ENCODE measurements at places on chromosomes 13 and 19.

DNA sequence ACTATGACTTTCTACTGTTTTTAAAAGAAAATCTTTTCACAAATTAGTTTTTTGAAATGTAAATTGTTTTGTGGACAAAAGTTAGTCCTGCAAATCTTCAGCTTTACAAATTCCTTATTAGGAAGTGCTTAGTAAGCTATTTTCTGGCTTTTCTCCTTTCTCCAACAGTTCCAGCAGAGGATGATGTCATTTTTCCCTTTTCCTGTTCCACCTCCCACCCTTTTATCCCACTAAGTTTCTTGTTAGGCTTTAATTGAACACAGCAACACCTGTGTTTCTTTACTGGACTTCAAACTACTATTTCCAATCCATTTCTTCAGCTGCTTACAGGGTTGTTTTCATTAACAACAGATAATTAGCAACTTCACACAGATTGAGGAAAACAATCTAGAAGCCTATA, 389.2 kb downstream of the NDFIP2 start:
- DNase-seq = no peak

GRCh38 chr19:33821871-33822270, 25.2 kb downstream of the KCTD15 start:
- DNase-seq = no peak

DNA sequence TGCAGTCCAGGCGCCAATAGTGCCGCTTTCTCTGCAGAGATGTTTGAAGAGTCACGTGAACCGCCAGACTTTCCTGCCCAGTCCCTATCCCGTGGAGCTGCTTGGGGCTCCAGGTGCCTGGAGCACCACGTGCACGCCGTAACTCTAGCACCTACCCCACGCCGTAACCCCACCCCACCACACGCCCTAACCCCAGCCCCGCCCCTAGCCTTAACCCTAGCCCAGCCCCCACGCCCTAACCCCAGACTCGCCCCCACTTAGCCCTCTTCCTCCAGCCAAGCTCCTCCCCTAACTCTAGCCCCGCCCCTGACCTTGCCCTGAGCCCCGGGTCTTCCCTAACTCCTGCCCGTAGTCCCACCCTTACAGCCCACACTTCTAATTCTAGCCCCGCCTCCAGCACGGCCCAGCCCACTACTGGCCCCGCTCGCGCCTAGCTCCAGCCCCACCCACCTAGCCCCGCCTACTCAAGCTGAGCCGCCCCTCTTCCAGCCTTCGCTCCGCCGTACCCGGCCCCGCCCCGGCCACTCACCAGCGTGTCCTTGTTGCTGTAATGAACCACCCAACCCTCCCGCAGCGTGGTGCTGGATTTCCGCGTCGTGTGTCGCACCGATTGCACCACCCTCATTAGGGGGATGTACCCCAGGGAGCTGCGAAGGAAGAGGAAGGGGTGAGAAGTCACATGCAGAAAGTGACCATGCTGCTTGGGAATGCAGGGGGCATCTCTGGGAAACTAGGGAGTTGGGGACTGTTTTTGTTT, 19.5 kb downstream of the PRKD2 start:
- DNase-seq = no peak

DNA sequence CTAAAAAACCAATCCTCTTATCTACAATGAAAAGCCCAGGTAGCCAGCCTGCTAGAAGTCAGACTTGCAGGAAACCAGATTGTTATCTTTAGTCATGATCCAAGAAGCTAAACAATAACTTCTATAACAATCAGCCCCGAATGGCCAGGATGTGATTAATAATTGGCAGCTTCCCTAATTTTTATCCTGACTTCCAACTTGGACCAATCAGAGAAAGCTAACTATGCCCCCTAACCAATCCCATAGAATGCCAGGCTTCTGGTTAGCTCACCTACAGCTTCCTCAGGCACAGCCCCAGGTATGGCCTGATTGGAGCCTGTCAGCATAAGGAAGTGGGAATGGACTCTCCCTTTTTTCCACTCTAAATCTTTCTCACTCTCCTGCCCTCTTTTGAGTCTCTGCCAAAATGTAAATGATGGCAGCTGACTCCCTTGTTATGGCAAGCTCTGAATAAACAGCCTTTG, 394.9 kb downstream of the DLEU7 start:
- no peak for DNase-seq

DNA sequence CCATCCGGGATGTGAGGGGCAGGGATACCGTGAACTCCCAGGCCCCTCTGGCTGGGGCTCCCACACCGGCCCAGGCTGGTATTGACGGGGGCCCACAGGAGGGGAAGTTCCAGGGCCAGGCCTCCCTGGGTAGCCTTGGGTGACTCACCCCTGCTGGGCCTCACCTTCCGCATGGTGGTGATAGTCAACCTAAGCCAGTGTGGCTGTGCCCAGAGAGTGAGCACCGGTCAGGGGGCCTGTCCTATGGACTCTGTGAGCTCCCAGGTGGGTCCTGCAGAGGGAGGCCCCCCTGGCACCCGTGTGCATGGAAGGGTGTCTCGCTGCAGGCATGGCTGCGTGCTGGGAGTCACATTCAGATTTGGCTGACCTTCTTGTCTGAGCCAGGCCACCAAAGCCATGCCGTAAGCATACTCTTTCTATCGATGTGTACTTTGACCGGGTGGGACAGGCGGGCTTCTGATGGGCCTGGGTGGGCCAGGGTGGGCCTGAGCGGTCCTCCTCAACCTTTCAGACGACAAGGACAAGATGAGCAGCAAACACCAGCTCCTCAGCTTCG, 27.6 kb downstream of the DHX34 start:
- no peak for DNase-seq

- no peak for DNase-seq
Observed at GRCh38 chr13:35530147-35530546, 53.7 kb upstream of the MAB21L1 start.

GRCh38 chr19:14089662-14090508, 666 bp downstream of the SAMD1 start:
- peak; percentile 34 for DNase-seq

DNA sequence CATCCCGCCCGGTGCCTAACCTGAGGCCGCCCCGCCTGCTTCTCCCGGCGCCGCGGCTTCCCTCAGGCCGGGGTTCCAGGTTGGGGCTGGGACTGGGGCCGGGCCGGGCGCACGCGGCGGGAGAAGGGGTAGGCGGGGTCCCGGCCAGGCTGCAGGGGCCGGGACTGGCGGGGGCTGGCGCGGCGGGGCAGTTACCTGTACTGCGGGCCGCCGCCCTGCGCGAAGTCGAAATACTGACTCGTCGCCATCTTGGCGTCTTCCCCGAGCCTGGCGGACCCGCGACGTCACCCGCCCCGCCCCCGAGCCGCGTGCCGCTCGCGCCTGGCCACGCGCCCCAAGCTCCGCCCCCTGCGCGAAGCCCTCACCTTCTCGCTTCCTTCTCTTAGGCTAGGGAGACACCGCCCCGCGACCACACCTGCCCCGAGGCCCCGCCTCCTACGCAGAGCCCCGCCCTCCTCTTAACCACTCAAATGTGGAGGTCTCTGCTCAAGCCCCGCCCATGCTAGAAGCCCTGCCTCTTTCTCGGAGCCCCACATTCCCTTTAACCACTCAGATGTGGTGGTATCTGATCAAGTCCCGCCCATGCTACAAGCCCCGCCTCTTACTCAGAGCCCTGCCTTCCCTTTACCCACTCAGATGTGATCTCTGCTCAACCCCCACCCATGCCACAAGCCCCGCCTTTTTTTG, at the start of gene ZFR2:
ZFR2 (minus strand) TSS at position 269 of the 687 bp plus-strand sequence; CDS start at position 248, 21 bp downstream.
- no peak for DNase-seq

DNA sequence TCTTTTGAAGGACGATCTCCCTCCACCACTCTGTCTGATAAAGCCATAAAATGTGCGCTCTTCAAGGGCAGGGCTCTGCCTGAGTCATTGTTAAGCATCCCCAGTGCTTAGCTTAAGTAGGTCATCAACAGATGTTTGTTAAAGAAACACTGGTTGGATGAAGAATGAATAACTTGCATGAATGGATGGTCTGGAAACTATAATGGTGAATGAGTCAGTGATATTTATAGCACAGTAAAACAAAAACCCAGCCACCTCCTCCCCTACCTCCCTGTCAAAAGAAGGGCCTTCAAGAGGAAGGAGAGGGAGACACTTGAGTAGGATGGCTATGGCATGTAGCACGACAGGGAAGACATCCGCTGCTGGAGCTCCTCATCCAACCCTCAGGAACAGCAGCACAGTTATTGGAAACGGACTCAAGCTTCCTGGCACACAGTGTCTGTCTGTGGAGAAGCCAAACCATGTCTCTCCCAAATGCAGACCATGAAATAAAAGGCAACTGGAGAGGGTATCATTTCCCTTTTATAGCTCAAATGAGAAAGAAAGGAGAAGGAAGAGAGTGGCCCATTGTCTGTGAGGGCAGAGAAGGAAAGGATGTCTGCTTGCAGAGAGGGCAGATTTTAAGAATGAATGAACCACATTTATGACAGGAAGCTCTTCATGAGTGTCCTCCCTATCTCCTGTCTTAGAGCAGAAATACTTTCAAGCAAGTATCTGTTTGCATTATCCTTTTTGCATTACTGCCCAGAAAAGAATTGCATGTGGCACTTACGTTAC, 183.5 kb upstream of the UBL3 start:
- DNase-seq = peak; percentile 19

- no peak for DNase-seq
Observed at GRCh38 chr19:30172613-30173242, 199.5 kb upstream of the ZNF536 start.

DNA sequence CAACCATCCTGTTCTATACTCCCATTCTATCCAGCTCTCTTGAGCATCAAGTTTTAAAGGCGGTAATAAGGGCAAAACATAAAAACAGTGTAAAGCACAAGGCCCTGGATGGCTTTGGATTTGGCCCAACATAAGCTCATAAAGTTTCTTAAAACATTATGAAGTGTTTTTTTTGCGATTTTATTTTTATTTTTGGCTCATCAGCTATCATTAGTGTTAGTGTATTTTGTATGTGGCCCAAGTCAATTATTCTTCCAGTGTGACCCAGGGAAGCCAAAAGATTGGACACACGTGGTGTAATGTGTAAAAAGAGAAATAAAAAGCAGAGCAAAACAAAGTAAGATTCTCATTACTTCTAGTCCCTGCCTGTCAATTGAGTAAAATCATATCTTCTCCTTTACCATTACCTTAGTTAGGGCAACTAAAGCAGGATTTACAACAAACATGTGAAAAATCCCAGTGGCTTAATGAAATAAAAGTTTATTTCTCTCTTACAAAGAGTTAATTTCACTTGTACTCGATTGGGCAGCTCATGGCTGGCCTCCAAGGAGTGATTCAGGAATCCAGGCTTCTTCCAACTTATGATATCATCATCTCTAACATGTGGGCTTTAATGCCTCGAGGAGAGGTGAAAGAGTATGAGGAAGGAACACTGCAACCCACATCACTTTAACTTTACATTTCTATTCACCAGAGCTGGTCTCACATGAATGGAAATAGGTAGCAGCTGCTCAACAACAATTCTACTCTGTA, 725.2 kb upstream of the SLITRK1 start:
- DNase-seq = no peak

DNA sequence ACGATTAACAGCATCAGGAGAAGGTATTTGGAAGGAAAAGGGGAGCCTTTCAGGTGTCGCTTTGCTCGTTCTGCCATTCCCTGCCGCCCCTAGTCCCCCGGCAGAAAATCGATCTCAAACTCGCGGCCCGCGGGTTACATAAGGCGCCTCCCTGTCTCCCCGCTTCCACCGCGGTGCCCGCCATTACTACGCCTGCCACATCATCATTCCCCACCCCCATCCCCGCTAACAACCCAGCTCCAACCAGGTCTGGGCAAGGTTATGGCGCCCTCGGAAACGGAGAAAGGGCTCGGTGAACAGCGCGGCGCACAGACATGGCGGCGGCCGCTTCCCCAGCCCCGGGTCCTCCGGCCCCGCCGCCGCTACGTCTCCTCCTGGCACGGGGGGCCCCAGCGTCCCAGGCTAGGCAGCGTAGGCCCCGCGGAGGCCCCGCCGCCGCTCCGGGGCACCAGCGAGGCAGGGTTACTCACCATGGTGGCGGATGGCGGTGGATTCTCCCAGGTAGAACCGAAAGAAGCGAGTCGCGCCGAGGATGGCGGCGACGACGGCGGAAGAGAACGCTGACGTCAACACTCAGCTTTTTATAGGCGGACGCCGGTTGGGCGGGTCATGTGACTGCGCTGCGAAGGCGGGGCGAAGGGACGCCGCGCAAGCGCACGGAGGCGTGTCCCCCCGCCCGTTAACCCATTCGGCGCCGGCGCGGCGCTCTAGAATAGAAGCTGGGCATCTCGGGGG, at the start of gene EEF2:
EEF2 (minus strand) TSS at position 556 of the 735 bp plus-strand sequence; CDS start at position 473, 83 bp downstream.
- DNase-seq = peak; percentile 76

DNA sequence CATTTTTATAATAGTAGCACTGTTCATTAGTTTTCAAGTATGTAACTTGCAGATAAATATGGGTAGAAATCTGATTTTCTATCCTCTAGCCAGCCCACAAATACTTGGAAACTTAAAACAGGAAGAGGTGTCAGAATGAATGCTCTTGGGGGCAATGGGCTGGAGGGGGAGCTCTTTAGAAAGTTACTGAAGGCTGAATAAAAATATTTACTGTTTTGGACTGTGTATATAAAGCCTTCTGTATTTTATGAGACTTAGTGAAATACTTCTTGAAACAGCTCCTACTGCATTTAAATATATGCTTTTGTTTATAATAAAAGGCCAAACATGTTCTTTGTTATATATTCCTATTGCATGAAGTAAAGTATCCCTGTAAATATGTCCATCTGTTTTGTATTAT, 138.8 kb downstream of the RGCC start:
- DNase-seq = no peak

DNA sequence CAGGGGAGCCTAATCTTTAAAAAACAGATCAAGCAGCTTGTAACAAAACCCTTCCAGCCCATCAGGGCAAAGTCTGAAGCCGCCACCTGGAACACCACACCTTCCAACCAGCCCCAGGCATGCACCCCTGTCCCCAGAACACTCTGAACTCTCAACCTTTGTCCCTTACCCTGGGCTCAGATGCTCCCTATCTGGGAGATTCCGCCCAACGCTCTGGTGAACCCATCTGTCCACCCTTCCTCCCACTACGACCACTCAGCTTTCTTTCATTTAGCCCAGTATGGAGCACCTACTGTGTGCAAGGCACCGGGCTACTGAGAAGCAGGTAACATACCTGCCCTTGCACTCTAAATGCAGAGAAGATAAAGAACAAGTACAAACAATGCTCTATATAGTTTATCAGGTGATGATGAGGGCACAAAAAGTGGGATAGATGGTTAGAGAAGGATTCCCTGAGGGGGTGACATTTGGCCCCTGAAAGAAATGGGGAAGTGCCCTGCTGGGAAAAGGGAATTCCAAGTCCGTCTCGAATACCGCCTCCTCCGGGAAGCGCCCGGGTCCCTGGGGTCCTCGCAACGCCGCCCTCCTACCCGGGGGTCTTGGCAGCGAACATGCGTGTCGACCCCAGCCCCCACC, 629 bp downstream of the PEPD start:
- no peak for DNase-seq

DNA sequence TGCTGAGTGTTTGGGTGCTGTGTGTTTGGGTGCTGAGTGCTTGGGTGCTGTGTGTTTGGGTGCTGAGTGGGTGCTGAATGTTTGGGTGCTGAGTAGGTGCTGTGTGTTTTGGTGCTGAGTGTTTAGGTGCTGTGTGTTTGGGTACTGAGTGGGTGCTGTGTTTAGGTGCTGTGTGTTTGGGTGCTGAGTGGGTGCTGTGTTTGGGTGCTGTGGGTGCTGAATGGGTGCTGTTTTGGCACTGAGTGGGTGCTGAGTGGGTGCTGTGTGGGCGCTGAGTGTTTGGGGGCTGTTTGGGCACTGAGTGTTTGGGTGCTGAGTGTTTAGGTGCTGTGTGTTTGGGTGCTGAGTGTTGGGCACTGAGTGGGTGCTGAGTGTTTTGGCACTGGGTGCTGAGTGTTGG, 48.5 kb upstream of the F7 start:
- no peak for DNase-seq

- no peak for DNase-seq
Observed at GRCh38 chr19:39379865-39380396, 11.0 kb downstream of the PAF1 start.

GRCh38 chr13:40077396-40078027, 422.1 kb downstream of the COG6 start:
- DNase-seq = no peak
